Muscle of back (tissue), 13 donors: ENCODE measurements at places on chromosomes 11 and 22.

DNA sequence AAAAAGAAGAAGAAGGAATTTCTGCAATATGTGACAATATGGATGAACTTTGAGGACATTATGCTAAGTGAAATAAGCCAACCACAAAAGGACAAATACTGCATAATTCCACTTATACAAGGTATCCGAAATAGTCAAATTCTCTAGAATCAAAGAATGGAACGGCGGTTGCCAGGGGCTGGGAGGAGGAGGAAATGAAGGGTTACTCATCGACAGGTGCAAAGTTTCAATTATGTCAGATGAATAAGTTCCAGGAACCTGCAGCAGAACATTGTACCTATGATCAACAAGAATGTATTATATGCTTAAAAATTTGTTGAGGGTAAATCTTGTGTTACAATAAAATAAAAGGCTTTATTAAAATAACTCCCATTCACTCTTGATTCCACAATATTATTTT, 49.0 kb downstream of the SC5D start:
- no peak for DNase-seq

- no peak for DNase-seq
Measured at GRCh38 chr11:118581057-118581456, 8.8 kb downstream of the ARCN1 start.

- no peak for DNase-seq
Measured at GRCh38 chr11:94330789-94331188, 26.4 kb downstream of the IZUMO1R start.

DNA sequence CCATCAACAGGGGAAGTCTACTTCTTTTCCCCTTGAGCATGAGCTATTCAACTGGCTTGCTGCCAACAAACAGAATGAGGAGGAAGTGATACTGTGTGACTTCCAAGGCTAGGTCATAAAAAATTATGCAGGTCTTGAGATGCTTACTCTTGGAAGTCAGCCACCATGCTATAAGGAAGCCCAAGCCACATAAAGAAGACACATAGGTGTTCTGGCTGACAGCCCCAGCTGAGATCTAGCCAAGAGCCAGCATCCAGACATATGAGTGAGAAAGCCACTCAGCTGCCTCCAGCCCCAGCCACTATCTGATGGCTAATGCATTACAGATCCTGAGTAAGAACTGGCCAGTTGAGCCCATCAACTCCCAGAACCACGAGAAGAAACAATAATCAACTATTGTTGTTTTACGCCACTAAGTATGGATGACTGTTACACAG, 31.0 kb upstream of the PPP2R1B start:
- peak; percentile 39 for DNase-seq

GRCh38 chr11:62646825-62647608, 604 bp upstream of the GANAB start:
- no peak for DNase-seq

DNA sequence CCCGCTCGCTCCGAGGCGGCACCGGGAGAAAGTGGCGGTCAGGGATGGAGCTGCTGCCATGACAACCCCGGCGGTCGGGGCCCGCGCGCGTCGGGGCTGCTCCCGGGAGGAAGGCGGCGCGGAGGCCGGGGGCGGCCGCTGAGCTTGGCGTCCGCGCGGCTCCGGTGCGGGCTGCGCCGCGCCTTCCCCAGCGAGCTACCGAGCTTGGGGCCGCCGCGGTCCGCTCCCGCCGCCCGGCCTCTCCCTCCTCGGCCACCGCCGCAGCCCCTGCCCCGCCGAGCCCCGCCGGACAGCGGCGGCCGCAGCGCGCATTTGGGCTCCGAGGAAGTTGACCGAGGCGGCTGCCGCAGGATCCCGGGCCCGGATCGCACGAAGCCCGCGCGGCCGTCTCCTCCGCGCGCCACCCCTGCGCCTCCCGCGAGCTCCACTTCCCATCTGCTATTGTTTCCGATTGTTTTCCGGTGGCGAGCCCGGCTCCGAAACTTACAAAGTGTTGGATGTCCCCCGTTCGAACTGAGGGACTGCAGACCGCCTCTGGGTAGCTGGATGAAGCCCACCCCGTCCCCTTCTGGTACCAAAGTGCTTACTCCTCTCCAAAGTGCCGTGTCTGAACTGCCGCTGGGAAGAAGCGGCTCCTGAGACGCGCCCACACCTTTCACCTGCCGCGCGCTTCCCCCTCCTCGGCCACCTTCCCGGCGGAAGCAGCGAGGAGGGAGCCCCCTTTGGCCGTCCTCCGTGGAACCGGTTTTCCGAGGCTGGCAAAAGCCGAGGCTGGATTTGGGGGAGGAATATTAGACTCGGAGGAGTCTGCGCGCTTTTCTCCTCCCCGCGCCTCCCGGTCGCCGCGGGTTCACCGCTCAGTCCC, 540.3 kb downstream of the NTM start:
- DNase-seq = peak; percentile 65

DNA sequence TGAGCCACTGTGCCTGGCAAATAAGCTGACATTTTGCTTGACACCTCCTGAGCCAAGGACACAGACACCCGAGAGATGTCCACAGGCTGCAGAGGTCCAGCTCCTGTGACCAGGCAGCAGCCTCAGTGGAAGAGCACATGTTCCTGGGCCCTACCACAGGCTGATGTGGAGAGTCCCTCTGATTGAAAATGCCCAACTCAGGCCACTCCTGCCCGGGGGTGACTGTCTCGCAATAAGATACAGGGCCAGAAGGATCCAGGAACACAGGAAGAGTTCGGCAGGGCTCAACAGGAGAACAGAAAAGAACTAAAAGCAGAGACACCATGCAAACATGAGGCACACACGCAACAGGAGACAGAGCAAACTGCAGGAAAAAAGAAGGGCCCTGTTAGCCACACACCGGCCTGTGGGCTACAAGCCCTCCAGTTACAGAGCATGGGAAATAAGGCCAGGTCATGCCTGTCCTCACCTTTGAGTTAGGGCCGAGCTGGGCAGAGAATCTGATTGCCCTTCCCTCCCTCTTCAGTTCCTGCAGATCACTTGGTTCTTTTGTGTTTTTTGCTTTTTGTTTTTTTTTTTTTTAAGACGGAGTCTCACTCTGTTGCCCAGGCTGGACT, 28.3 kb upstream of the MALAT1 start:
- peak; percentile 5 for DNase-seq

DNA sequence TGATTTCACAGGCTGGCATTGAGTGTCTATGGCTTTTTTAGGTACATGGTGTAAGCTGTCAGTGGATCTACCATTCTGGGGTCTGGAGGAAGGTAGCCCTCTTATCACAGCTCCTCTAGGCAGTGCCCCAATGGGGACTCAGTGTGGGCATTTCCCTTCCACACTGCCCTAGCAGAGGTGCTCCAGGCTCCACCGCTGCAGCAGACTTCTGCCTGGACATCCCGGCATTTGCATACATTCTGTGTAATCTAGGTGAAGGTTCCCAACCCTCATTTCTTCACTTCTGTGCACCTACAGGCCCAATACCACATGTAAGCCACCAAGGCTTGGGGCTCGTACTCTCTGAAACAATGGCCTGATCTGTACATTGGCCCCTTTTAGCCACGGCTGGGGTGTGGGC, 78.3 kb downstream of the RNF169 start:
- no peak for DNase-seq

- no peak for DNase-seq
Measured at GRCh38 chr11:44463751-44464150, 101.7 kb upstream of the CD82 start.

DNA sequence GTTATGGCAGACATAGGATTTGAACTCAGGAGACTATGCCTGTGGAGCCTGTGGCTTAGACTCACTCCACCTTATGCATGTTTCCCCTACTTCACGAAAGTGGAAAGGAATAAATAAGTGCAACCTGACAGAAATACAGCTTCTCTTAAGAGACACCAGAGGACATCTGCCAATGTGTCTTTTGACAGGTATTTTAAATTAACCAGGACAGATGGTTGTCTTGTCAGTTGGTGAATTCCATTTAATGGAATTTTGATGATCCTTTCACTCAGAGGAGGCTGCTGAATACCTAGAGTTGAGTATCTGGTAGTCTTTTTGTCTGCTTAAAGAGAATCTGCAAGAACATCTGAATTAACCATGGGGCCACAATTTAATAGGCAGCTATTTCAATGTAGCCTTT, 46.1 kb downstream of the NELL1 start:
- no peak for DNase-seq

DNA sequence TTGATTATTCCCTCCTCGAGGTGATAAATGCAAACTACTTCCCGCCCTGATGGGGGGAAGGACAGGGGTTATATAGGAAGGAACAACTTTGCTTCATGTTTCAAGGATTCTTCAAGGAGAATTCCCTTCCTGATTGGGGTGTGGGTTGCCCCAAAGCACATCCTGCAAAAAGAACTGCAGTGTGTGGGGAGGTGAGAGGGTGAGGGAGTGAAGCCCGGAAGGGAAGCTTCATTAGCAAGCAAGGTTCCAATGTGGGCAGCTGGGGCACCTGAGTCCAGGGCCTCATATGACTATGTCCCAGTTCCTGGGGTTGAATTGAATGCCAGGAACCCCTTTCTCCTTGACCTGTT, 326.0 kb downstream of the MN1 start:
- no peak for DNase-seq

- no peak for DNase-seq
Measured at GRCh38 chr11:4671741-4672140, 25.9 kb downstream of the OR51E2 start.

GRCh38 chr22:45240810-45241631, at the start of gene KIAA0930:
Gene KIAA0930 (minus strand): TSS chr22:45240894. CDS start chr22:45240703, 191 bp downstream.
- DNase-seq = peak; percentile 55

DNA sequence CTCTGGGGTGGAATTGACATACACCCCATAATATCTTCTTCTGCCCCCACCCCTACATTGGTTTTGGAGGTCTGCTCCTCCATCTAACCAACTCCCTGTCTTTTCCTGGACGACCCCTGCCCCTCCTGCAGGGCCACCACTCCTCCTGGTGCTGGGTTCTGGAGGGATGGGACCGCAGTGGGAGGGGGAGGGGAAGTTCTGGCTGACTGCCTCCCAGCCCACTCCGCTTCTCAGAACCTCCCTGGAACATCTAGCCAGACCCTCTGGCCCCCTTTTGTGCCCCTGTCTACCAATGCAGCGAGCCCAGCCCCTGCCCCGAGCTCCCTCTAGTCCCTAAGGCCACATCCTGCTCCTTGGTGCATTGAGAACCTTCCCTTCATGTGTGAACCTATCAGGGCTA, 1.2 kb downstream of the MYRF start:
- DNase-seq = no peak

DNA sequence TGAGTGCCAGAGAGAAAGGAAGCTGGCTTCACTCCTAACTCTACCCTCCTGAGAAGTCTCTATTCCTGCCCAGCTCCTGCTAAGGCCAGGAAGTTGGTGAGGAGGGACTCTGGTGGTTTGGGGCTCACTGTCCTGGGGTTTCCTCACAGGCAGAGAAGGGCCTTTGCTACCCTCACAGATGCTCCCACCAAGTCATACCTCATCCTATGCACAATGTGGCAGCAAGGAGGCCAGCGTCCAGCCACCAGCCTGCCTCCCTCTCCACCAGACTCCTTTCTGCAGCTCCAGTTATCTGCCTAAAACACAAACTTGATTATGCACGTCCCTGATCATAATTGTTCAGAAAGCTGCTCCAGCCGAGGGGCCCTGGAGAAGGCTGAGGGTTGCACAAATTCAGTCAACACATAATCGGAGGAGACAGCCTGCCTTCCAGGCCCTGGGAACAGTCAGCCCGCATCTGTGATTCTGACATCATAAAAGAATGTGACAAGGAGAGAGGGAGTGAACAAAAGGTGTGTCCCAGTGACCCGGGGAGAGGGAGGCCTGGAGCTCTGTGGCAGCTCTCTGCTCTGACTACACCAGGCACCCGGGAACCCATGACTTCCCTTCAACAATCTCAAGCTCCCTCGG, 28.8 kb downstream of the DKK3 start:
- DNase-seq = no peak

GRCh38 chr22:35648066-35649025, at the start of gene APOL6:
Gene APOL6 (plus strand): TSS chr22:35648446. CDS start chr22:35656426, 7,980 bp downstream.
- DNase-seq = peak; percentile 74

DNA sequence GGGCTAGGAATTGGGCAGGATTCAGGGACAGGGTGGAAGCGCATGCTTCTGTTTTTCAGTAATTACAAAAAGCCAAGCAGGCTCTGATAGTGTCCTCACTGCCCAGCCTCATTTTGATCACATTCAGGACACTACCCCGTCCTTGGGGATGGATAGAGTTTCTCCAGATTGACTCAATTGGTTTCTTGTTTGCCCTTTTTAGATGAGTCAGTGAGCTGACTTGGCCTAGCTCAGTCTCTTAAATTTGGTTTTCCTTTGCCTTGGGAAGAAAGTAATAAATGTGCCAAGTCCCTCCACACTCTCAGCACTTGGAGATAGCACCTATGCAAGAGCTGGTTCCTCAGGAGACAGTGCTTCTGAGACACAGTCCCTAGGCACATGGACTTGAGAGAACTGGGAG, 25.5 kb downstream of the DKK3 start:
- DNase-seq = no peak

DNA sequence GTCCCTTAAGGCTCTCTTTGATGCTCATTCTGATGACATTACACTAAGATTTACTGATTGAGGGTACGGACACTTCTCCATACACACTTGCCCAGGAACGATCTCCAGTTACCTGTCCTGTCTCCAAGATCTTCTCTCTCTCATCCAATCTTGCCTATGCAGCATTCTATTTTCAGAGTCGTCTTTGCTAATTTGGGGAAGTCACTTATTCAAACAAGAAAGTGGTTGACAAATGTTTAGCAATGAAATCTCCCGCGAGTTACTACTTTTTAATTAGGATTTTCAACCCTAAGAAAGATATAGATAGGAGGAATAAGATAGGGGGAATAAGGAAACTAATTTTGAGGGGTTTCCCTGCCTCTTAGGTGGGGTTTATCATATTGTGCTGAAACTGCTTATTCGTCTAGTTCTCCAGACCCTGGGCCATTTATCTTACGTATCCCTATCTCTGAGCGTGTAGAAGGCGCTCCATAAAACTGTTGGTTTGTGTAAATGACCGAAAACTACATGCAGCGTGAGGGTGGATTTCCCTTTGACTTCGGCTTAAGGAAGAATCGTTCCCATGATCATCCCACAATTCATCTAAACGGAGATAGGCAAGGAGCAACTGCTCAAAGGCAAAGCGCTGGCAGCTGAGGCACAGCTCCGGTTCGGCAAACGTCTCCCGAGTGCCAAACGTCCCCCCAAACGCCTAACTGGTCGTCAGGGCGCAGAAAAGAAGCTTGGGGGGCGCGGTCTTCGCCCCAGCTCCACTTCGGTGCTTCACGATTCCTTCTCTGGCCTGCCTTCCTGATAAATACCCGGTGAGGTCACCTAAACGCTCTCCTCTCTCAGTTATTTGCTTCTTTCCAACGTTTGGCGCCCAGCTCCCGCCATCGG, 804 bp downstream of the APIP start:
- peak; percentile 91 for DNase-seq
